Midbrain (tissue), 1 donor: ENCODE measurements at places on chromosomes 1 and 21.

DNA sequence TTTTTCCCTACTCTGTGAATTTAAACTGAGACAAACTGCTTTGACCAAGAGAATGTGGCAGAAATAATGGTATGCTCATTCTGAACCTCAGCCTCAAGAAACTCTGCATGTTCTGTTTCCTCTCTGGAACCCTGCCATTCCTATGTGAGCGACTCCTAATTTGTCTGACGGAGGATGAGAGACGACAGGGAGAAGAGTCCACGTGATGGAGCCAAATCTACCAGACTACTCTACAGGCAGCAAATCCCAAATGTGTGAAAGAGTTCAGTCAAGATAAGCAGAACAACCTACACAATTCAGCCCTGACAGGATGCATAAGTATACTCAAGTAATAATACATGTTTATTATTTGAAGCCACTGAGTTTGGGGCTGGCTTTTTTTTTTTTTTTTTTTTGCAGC is 153.5 kb downstream of the DPYD start:
- DNase-seq, result no peak

DNA sequence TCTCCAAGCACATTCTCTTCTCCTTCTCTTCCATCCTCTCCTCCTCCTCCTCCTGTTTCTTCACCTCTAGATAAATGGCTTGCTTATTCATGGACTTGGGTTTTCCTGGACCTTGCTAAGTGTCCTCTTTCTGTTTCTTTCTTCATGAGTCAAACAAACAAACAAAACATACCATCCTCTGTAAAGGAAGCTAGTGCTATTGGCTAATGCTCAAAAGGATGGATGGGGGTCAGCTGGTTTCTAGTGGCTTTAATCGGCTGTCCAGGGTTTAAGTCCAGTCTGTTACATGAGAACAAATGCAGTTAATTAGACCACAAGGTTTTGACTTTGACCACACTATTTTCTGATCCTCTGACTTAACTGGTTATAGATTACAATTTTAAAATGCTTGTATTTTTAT is 83.8 kb upstream of the TSPAN2 start:
- DNase-seq, result no peak

DNA sequence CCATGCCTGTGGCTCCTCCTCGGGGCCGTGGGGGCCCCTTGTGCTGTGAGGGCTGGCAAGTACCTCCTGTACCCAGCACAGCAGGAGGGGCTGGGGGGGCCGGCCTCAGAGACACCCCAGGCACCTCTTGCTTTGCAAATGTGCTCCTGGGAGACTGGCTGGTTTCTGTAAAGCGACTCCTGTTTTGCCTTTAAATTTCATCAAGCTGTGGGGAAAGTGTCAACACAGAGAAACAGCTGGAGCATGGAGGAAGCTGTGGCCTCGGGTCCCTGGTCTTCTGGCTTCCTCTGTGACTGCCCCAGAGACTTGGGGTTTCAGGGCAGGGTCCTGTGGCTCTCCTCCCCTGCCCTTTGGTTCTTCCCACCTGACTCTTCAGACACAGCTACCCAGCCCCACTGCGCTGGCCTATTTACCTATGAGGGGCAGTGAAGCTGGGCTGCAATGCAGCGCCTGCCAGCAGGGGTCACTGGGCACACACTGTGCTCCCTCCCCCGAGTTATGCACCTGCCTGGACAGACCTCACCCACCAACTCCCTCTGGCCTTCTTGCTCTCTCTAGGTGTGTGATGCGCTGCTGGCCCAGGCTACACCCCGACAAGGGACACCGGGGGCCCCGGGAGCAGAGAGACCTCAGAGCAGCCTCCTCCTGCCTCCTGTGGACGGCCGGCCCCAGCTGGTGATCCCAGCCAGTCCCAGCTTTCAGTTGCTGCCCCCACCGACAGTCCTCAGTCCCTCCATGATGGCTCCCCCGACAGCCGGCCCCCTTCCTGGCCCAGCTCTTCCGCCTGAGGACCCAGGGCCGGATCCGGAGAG is 17.6 kb upstream of the PEX10 start:
- no peak for DNase-seq

DNA sequence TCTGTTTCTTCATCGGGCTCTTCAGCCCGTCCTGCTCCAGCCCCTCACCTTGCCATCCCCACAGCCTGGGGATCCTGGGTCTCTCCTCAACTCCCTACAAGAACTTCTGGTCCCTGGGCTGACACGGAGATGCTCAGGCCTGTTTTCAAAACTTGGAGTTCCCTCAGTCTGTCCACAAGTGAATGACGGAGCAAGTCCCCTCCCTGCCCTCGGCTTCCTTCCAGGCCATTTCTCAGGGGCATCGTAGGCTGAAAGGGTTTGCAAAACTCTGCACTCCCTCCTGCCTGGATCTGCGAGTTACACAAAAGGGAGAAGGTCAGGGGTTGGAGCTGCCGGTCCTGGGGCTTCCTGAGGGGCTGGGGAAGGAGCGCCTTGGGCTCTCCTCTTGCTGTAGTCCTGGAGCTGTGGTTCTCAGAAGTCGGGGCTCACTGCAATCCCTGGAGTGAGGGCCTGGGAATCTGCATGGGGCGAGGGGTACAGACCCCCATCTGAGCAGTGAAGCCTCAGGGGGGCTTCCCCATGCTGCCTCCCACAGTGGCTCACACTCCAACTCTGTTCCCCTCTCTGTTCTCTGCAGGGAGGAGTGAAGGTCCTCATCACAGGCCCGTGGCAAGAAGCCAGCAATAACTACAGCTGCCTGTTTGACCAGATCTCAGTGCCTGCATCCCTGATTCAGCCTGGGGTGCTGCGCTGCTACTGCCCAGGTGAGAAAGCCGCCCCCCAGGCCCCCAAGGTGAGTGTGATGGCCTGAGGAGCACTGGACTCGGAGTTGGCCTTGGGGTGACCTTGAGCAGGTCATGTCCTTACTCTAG is 100.6 kb upstream of the VAMP3 start:
- DNase-seq, result no peak

- DNase-seq, result no peak
Measured at GRCh38 chr1:202698276-202698675, 12.0 kb downstream of the SYT2 start.

DNA sequence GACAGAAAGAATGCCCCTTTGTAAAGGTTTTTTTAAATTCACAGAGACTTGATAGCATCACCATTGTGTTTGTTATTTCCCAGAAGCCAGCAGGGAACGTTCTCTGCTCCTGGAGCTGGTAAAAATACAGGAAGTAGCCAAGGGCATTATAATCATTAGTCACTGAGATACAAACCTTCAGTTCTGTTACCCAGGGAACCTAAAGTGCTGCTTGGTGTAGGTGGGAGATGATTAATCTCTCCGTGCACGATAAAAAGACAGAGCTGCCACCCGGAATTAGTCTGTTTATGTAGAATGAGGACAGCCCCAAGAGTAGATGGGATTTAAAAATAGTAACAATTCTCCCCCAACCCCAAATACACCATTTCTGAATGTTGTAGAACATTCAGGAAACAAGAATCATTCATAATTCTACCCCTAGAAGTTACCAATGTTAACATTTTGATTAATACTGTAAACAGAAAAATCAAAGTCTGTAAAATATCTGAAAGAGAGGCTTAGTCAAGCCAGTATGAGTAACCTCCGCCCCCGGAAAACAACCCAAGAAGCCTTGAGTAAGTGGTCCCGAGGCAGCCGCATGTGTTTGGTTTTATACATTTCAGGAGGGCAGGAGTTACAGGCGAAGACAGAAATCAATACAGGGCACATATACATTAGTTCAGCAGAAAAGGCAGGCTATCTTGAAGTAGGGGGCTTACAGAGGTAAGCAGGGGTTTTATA is 45.3 kb upstream of the CTBS start:
- DNase-seq, result peak; percentile 65

GRCh38 chr1:115165776-115166175 is 76.5 kb upstream of the TSPAN2 start:
- DNase-seq, result no peak

DNA sequence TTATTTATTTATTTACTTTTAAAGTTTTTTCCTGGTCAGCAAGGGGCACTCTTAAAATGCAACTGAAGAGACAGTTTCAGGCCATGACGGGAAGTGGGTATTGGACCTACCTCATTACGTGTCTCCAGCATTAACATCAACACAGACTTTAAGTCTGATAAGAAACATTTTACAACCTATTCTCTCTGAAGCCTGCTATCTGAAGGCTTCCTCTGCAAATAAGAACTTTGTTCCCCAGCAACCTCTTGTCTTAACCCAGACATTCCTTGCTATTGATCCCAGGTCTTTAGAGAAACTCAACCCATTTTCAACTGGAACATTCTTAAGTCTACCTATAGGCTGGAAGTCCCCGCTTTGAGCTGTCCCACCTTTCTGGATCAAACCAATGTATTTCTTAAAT is 258.3 kb upstream of the TMPRSS15 start:
- no peak for DNase-seq

DNA sequence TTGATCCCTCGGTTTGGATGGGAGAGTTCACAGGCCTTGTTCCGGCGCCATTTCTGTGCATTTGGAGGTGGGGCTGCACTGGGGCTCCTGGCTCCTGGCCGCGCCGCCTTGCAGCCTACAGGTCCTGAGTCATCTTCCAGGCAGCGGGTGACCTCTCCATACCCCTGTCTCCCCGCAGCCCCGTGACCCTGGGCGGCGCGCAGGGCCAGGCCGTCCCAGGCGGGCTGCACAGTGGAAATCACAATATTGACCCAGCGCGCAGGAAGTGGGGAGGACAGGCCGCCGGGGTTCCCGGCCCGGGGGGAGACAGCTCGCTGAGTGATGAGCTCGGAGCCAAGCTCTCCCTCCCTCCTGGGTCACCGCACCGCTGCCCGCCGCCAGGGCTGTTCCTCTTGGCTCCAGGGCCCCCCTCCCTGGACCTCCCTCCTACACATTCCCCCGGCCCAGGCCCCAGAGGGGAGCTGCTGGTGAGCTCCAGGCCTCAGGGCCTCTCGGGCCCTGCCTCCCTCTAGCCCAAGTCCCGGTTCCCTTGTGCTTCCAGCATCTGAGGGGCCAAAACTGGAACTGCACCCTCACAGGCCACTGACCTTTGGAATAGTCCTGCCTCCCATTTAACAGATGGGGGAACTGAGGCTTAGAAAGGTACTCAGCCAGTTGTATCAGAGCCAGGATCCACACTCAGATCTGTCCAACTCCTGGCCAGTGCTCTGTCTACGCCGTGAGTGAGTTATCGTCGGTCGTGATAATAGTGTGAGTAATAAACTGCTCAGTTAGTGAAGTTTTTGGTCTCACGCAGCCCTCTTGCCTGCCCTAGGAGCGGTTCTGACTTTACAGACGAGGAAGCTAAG is 142.9 kb upstream of the WNT4 start:
- no peak for DNase-seq

- DNase-seq, result no peak
Measured at GRCh38 chr1:180862305-180862704, 50.4 kb upstream of the KIAA1614 start.

GRCh38 chr1:21320410-21321108 is 30.3 kb upstream of the ECE1 start:
- DNase-seq, result no peak

DNA sequence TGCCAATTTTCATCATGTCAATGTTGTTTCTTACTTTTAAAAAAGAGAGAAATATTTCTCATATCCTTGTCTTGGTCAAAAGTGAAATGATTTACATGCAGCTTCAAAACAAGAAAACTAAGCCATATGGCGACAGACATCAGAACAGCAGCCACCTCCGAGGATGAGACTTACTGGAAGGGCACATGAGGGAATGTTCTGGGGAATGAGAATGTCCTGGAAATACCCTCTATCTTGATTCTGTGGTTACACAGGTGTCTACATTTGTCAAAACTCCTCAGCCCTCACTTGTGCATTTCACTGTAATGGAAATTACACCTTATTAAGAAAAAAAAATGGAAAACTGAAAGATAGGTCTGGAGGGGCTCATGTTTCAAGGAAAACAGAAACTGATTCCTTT is 14.2 kb upstream of the ECE1 start:
- DNase-seq, result no peak

DNA sequence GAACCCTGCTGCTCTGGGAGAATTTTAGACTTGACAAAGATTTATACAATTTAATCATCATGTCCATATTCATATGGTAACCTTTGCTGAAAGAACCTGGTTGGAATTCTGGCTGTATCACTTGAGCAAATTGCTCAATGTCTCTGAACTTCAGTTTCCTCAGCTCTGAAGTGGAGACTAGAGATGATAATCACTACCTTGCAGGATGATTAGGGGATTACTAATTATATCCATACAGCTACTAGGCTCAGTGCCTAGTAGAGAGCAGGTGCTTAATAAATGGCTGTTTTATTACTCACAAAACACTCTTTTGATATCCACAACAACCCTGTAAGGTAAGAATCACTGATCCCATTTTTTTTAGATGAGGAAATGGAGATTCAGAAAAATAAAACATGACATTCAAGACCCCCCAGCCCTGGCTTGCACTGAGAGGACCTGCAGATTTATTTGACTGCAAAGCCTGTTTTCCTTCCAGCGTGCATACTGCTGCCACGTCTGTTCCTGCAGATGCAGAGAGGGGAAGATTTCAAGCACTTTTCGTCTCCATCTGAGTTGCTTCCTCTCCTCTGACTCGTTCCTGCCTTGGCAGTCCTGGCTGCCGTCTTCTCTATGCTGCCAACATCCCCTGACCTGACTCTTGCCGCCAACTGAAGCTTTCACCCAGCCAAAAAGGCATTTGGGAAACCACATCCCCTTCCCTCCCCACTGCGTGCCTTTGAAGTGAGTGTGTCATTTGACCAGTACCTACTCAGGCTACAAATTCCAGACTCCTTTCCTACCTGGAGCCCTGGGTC is 203.0 kb downstream of the PLPP3 start:
- no peak for DNase-seq

- no peak for DNase-seq
Measured at GRCh38 chr1:180366371-180367068, 135.9 kb downstream of the ACBD6 start.

DNA sequence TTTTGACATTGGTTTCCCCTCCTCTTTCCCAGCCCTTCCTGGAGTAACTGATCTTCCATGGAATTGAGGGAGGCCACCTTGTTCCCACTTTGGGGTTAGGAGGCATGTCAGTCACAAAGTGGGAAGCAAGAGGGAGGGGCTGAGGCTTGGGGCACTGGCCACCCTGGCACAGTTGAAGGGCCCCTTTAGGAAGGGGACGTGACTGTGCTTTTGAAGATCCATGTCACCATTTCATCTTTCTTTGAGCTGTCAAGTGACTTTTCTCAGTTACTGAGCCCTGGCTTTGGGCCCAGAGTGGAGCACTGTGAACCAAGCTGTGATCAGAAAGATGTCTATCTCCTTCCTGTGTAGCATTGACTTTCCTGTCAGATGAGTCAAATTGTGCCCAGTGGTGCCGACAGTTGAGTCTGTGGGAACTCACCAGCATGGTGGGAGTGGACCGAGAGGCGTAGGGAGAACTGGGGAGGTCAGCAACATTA is 38.5 kb upstream of the TDRD10 start:
- no peak for DNase-seq

- no peak for DNase-seq
Measured at GRCh38 chr1:52632732-52633290, at the start of gene SHISAL2A. SHISAL2A (plus strand) TSS chr1:52633168; CDS start chr1:52633494, 326 bp downstream.

GRCh38 chr1:56953386-56953785 is 12.4 kb downstream of the C8B start:
- DNase-seq, result no peak

GRCh38 chr1:204072931-204073836 is at the start of gene SOX13:
SOX13 (plus strand) TSS chr1:204073115; CDS start chr1:204112916, 39,801 bp downstream.
- DNase-seq, result peak; percentile 89

GRCh38 chr1:165439330-165439729 is 5.6 kb downstream of the RXRG start:
- DNase-seq, result no peak
